ENCODE measurements at places on chromosomes 7 and 10.
A peak's percentile ranks its signal among the peaks of the same experiment; 100 is the strongest.

DNA sequence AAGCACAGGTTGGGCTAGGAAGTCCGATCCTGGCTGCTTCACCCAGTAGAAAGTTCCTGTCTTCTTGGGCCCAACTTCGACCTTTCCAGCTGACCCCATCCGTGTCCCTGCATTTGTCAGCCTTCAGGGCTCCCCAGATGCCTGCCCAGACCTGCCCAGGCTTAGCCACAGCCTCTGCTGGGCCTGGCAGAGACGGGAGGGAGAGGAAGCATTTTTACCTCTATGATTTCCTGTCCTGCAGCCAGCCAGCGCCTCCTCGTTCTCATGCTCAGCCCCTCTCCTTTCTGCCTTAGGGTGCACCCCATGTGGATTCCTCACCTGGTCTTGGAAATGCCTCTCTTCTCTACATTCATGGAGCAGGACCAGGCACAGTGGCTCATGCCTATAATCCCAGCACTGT lies 3.7 kb downstream of the METTL27 start:
- DNase-seq: no peak

DNA sequence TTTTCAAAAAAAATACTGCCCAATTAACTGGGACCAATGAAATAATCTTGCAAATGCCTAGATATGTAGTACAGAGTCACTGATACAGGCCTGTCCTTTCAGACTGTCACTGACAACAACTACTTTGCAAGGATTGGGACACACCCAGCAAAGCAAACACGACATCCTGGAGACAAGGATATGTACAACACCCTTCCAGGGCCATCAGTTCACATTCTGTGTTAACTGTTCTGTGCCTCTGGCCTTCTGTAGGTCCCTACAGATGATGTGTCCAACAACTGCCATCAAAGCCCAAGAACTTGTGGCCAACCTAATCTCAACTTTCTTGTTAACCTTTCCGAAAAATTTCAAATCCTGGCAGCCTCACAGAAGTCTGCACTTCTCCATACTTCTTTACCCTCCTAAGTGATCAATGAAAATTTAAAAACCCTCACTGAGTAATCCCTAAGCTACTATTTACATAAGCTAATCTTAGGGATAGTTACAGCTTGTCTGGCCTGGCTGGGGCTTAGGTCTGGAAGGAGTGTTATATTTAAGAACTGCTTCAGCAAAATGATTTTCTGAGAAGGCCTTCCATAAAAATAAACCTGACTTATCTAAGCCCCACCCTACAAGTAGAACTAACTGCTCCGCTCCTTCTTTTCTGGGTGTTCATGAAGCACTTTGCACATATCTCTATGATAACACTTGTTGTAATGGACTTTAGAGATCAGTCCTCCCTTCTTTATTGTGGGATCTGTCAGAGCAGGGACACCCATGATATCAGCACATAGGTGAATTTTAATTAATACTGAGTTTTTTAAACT lies 21.0 kb downstream of the COBL start:
- DNase-seq: no peak

GRCh38 chr7:12623223-12623622 lies 52.7 kb downstream of the SCIN start:
- DNase-seq: no peak

- no peak for DNase-seq
Measured at GRCh38 chr10:29841724-29842649, 207.2 kb upstream of the SVIL start.

DNA sequence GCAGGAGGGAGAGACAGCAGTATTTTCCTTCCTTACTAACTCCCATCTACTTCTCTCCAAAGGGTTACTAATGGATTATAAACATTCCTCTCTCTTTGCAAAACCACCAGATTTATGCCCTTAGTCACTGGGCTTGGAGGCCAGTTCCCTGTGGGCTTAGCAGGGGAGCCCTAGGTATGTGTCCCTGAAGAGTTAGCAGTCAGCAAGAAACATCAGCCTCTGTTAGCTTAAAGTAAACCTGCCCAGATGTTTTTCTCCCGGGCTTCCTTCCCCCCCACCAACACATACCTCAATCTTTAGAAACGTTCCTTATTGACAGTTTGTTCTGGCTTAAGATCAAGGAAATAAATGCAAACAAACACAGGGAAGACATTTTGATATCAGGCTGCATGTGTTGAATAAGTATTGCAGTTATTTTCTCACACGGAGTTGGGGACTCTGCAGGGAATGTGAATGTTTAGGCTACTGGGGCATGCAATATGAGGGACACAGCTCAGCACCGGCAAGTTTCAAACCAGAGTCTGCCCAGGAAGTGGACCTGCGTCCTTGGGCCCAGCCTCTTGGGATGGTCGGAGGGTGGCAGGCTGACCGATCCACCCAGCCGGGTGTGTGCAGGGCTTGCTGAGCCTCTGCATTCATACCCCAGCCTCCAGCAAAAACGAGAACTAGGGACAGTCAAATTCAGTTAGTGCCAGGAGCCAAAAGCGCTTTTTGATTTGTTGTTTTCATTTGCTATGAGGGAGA lies 252.0 kb upstream of the GRB10 start:
- DNase-seq: no peak

GRCh38 chr10:34001087-34001580 lies 666.7 kb upstream of the NRP1 start:
- no peak for DNase-seq

DNA sequence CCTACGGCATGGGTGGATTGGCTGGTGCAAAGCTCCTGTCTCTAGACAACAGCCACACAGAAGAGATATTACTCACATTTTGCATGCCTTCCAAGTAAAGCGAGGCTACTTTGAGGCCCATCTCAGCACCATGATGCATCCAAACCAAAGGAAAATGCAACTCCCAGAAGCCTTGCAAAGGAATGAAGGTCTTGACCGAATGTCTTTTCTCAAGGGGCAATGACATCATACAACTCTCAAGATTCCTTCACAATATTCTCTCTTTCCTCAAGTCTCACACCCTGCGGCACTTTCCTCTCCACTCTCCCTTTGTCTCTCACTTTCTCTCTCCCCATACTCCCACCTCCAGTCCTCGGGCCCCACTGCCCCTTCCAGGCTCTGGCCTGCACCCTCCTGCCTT lies 44.8 kb upstream of the CPXM2 start:
- no peak for DNase-seq

DNA sequence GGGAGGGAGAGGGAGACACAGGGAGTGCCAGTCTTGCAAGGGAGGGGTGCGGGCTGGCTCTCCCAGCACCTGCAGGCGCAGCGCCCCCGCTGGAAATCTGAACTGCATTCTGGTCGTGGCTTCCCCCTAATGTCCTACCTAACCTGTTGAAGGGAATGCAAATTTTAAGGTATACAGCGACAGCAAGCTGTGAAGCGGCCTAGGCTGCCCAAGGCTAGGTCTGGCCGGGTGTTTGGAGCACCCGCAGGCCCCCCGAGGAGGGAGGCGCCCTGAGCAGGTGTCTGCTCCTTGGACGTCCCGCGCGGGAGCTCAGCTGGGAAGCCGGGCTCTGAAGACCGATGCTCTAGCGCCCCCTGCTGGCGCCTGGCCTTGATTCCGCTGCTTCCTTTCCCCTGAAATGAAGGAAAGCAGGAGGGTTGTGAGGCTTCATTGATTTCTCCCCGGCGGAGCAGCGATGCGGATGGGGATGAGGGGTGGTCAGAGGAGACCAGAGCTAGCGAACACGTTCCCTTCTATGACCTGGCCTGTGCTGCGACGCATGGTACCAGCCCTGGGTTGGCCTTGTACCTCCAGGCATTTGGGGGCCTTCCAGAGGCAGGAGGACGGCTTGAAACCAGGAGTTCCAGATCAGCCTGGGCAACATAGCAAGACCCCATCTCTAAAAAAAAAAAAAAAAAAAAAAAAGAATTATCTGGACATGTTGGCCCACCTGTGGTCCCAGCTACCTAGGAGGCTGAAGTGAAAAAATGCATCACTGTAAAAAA lies 601.3 kb downstream of the GALNT17 start:
- peak; percentile 11 for DNase-seq
